ENCODE measurements at places on chromosomes 6 and 20. TPM values are rescaled to one million over a fixed set of nuclear protein-coding genes. Genes with fewer than 3 reads are reported as not detected.

DNA sequence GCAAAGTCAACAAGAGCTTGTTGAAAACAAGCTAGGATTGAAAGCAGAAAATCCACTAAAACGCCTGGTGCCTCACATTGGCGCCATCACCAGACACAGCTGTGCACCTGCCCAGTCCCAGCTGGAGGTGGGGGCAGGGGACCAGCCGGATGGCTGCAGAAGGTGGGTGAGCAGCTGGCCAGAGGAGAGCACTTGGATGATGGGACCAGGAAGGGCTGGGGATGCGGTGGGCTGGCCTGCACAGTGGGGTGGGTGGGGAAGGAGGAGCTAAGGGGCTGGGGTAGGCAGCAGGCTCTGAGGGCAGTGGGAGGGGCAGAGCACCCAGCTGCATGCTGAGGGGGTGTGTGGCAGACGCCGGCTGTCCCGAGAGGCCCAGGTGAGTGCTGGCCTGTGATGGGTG, 7.1 kb downstream of the CABLES2 start:
- DNase-seq, result no peak

- DNase-seq, result no peak
These were observed 190.9 kb downstream of the CENPW start for GRCh38 chr6:126530775-126531174.

Gene POFUT1
- total RNA-seq, result 27.6 TPM

GRCh38 chr6:45965007-45965406, 50.7 kb downstream of the CLIC5 start:
- DNase-seq, result peak; percentile 61

Gene MRPL18
- 63.8 TPM for total RNA-seq

DNA sequence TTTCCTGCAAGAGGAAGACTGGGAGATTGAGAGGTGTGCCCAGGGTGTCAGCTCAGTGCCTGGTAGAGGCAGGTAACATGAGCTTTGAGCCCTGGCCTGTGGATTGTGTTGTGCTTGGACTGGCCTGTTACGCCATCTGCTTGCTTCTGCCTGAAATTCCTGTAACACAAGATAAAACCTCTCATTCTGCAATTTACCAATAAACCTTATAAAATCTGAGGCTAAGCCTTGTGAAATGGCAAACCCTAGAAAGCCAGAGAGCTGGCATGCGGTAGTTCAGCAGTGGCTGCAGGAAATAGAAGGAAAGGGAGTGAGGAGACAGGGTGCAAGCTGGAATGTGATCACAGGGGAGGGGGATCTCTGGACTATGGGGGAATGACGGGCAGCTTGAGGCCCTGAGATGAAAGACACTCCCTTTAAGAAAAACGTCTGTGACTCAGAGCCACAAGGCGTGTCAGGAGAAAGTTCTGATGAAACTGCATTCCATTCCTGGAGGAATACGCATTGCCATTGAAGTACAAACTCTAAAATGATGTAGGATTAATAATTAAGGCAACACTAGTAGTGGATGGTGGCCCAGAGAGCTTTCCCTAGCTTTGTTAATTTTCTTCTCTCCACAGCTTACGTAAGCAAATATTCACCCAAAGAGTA, 26.3 kb upstream of the TFAP2A start:
- DNase-seq, result peak; percentile 100

Gene SLC35F1
- total RNA-seq, result not detected

DNA sequence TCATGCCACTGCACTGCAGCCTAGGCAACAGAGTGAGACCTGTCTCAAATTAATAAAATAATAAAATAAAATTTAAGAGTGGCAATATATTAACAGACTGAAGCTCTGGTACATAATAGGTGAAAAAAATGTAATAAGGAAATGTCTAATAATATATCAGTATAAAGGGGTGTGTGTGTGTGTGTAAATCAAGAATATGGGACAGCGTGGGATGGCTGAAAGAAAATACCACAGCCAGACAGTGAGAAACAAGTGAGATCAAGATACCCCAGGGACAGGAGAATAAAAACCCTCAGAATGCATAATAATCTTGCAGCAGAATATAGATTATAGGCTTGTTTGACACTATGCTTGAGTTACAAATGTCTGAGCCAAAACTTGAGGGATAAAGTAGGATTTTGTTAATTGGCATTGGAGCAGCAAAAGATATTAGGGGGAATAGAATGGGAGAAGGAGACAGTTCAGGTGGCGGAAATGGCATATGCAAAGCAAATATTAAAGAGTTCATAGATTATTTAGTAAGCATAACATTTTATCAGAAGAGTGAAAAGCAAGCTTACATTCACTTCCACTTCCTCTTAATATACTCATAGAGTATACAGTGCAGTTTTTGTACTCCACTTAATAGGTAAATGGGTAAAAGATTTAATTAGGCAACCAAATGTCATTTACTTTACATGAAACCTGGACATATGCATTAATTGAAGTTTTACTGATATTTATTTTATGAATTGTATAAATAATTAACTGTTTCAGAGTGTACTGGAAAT, 398.5 kb upstream of the GJE1 start:
- no peak for DNase-seq

Gene CPXM1
- not detected for total RNA-seq

- no peak for DNase-seq
These were observed 35.5 kb upstream of the BMP2 start for GRCh38 chr20:6732001-6732447.

- DNase-seq, result peak; percentile 94
These were observed 23.1 kb upstream of the FBXO9 start for GRCh38 chr6:53042112-53042511.

Gene SYNDIG1
- not detected for total RNA-seq

Gene EIF2S2
- 129 TPM for total RNA-seq

GRCh38 chr6:14707276-14707675, 538.6 kb upstream of the JARID2 start:
- no peak for DNase-seq

DNA sequence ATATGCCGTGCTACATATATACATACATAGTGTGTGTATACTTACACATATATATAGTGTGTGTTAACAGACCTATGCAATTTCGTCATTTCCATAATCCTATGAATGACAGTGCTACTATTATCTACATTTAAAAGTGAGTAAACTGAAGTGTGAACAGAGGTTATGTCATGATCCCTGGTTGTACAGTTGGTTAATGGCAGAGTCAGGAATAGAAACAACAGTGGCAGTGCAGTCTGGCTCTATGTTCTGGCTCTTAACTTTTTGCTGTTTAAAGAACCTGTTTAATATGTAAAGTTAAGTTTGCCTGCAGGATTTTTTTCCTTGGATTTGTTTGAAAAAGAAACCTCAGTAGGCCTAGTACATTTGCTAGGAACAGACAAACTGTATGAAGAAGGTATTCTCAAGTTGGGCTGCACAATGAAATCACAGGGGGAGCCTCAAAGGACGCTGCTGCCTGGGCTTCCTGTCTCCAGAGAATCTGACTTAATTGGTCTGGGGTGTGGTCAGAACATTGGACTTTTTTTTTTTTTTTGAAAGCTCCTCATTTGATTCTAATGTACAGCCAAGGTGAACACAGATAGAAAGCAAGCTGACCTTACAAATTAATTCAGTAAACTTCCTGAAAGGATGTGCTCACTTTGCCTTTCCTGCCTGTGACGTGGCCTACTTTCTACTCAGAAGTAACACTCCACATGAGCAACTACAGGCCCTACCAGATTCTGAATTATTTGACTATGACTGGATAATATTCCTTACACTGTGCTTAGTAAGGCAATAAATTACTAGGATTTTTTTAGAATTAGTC, 29.4 kb downstream of the PLCB1 start:
- DNase-seq, result no peak

GRCh38 chr6:88662163-88662580, 301.2 kb downstream of the RNGTT start:
- DNase-seq, result no peak

Gene ZBTB9
- total RNA-seq, result 5.9 TPM

Data from bronchial epithelial cell (primary cell).